ENCODE measurements at places on chromosomes 4 and X.

- DNase-seq = no peak
Measured at GRCh38 chr4:10084651-10085358, 31.8 kb downstream of the WDR1 start.

GRCh38 chr4:6017030-6017429 is 1.2 kb downstream of the C4orf50 start:
- DNase-seq = no peak

- no peak for DNase-seq
Measured at GRCh38 chr4:11857881-11858280, 429.2 kb upstream of the HS3ST1 start.

GRCh38 chr4:41181037-41181436 is 33.3 kb downstream of the APBB2 start:
- no peak for DNase-seq

DNA sequence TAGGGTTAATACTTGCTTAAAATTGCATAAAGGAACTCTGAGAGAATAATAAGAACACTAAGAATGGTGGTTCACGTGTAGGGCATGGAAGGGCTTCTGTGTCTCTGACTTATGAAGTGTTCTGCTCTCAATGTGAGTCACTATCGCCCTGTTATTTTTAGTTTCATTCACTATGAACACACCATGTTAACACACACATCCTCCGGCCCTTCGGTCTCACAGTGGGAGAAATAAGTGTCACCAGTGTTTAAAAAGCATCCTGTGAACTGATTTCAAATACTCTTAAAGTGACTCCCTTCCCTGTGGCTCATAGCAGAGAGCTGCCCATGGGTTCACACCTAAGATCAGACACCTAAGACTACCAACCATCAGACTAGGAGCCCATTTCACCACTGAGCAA is 33.8 kb upstream of the FGFBP2 start:
- no peak for DNase-seq

DNA sequence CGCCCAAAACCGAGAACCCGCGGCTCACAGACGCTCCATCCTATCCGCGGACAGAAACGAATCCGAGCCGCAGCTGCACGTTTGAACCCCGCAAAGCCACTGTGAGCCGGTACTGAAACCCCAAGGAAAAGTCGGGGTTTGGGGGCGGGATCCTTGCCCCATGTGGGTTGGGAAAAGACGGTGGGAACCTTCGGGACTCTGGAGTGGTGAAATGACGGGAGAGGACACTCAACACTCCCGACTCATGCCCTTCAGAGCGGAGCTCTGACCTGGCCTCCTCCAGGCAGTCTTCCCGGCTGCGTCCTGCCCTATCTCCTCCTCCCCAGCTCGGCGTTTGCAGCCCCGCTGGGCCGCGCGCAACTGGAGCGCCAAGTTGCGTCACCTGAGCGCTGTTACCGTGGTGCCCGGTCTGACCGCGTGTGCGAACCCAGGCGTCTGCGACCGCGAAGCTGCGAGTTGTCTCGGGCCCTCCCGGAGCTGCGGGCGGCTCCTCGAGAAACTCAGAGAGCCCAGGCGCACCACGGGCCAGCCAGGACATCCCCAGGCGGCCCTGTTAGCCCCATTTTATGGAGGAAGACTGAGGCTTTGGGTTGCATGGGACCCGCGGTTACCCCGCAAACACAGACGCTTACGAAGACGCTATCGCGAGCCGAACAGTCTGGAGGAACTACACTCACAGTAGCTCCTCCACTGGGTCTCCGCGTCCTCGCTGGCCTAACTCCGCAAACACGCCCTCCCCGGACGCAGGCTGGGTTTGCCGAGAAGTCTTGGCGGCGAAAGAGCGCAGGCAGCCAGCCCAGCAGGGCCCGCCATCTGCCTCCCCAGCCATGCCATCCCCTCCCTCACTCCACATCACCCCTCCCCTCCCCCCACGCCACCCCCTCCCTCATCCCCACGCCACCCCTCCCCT is 20.3 kb upstream of the HMX1 start:
- no peak for DNase-seq

GRCh38 chrX:147069926-147070325 is 255.4 kb upstream of the CXorf51A start:
- no peak for DNase-seq

DNA sequence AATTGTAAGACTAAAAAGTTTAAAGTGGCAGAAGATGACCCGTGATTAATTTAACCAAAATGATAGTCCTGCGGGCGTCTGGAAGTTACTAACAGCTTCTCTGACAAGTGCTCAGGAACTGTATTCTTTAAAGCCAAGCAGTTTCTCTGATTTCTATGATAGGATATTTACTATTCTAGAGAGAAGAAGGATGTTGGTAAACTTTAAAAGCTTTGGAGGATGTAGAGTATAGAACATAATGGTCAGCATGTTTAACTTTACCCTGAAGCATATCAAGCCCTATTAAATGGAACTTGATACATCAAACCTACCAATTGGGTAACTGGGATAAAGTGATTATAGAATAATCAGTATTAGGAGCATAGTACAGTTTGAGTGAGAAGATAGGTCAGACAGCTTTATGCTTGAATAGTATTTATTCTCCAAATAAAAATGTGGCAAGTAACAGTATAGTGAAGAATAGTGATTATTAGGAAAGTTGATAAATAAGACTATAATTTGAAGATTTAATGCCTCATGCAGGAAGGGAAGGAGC is 1.8 kb downstream of the STIM2 start:
- DNase-seq = no peak

GRCh38 chrX:56994375-56995270 is 718 bp downstream of the SPIN3 start:
- no peak for DNase-seq

GRCh38 chrX:19715711-19716638 is 171.4 kb downstream of the SH3KBP1 start:
- DNase-seq = no peak

GRCh38 chrX:39931529-39932282 is 166.1 kb downstream of the BCOR start:
- DNase-seq = no peak

GRCh38 chr4:16860516-16860915 is 37.9 kb downstream of the LDB2 start:
- no peak for DNase-seq

- no peak for DNase-seq
Measured at GRCh38 chr4:158871335-158871724, 102.5 kb downstream of the FNIP2 start.

- no peak for DNase-seq
Measured at GRCh38 chr4:140296335-140297220, 76.9 kb upstream of the SCOC start.

- DNase-seq = no peak
Measured at GRCh38 chrX:52874661-52875060, 6.8 kb upstream of the XAGE3 start.

DNA sequence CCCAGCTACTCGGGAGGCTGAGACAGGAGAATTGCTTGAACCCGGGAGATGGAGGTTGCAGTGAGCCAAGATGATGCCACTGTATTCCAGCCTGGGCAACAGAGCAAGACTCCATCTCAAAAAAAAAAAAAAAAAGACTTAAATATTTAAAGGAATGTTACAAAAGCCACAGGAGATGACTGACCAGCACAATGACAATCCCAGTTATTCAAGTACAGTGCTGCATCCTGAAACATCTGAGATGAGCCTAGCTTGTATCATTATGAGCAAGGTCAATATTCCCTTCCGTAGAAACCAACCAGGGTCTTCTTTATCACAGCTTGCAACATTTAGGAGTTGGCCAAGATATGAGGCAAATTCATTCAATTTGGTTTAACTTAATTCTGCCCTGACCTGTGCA is 38.6 kb downstream of the LNX1 start:
- no peak for DNase-seq
